CD14-positive monocyte (primary cell): ENCODE measurements at places on chromosomes 7 and 10. TPM values are rescaled to one million over a fixed set of nuclear protein-coding genes. Genes with fewer than 3 reads are reported as not detected.
A peak's percentile ranks its signal among the peaks of the same experiment; 100 is the strongest.

- H3K27ac ChIP-seq, result no peak overlapping the region
- H3K36me3 ChIP-seq, result no peaks in the 10 kb centered on the region
- DNase-seq, result no peak
- no peaks in the 10 kb centered on the region for H3K4me1 ChIP-seq
These were observed 381.8 kb upstream of the SORCS1 start for GRCh38 chr10:107546284-107546683.

GRCh38 chr10:103784723-103785418, 70.5 kb downstream of the SH3PXD2A start:
- H3K27me3 ChIP-seq, result peaks cover 2% of the 10 kb centered on the region
- no peak overlapping the region for H3K27ac ChIP-seq
- DNase-seq, result no peak
- no peaks in the 10 kb centered on the region for H3K36me3 ChIP-seq
- no peak overlapping the region for H3K4me3 ChIP-seq

DNA sequence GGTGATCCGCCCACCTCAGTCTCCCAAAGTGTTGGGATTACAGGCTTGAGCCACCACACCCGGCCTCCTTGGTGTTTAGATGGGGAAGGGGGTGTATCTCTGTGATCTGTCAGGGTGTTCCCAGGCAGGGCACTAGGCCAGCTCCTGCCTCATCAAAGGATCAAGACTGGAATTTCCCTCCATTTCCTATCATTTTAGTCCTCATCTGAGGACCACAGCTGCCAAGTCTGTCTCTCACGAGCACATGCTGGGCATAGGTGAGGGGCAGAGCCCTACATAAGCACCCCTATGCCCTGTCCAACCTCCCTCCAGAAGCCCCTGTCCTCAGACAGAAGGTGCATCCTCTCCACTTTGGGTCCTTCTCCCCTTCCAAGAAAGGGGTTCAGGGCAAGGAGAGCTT, 19.5 kb downstream of the TRIM56 start:
- H3K4me1 ChIP-seq, result peaks cover 32% of the 10 kb centered on the region
- H3K27me3 ChIP-seq, result peaks cover 2% of the 10 kb centered on the region
- DNase-seq, result no peak
- H3K36me3 ChIP-seq, result no peaks in the 10 kb centered on the region
- H3K4me3 ChIP-seq, result no peak overlapping the region

DNA sequence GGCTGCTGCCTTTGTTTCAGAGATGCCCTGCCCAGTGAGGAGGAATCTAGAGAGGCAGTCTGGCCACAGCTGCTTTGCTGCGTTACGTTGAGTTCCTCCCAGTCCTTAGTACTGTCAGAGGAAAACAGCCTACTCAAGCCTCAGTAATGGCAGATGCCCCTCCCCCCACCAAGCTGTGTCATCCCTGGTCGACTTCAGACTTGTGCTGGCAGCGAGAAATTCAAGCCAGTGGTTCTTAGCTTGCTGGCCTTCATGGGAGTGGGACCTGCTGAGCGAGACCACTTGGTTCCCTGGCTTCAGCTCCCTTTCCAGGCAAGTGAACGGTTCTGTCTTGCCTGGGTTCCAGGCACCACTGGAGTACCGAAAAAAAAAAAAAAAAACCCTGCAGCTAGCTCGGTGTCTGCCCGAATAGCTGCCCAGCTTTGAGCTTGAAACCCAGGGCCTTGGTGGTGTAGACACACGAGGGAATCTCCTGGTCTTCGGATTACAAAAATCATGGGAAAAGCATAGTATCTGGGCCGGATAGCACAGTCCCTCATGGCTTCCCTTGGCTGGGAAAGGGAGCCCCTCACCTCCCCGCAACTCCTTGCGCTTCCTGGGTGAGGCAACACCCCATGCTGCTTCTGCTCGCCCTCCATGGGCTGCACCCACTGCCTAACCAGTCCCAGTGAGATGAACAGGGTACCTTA, 9.1 kb downstream of the SDHAF3 start:
- no peaks in the 10 kb centered on the region for H3K36me3 ChIP-seq
- no peak for DNase-seq
- no peak overlapping the region for H3K4me3 ChIP-seq
- no peaks in the 10 kb centered on the region for H3K4me1 ChIP-seq
- no peaks in the 10 kb centered on the region for H3K27me3 ChIP-seq

GRCh38 chr7:141074997-141075396, 1.1 kb downstream of the TMEM178B start:
- H3K4me1 ChIP-seq, result peaks cover 13% of the 10 kb centered on the region
- peaks cover 52% of the 10 kb centered on the region for H3K27me3 ChIP-seq
- no peak overlapping the region for H3K4me3 ChIP-seq
- H3K27ac ChIP-seq, result no peak overlapping the region
- H3K36me3 ChIP-seq, result no peaks in the 10 kb centered on the region
- DNase-seq, result no peak

DNA sequence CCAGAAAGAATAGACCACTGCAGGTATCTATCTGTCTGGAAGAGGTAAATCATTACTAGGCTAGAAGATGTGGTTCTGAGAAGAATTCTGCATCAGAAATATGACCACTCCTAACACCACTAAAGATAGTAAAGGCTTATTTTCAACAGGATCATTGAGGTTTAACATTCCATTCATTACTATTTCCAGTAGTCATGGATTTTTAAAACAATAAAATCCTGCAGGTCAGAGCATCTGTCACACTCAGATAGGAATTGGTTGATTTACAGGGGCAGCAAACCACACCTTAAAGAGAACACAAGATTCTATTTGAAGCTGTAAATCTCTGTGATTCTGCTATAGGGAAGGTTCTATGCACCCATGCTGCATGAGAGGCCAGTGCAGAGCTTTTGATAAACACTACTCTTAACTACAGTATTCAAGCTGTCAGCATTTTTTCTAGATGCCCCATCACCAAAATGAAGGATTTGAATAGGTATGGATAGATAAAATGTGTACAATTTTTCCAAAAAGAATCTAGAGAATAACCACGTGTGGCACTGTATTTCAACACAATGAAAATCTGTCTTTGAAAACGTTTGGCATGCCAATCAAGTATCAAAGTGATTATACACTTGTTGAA, 14.6 kb downstream of the LRRC17 start:
- DNase-seq, result no peak
- H3K27me3 ChIP-seq, result no peaks in the 10 kb centered on the region
- no peaks in the 10 kb centered on the region for H3K4me1 ChIP-seq
- no peak overlapping the region for H3K4me3 ChIP-seq

Gene YKT6
- polyA plus RNA-seq, result 35.5 and 45.7 TPM in 2 replicates

Gene LRRN3
- 0.22 TPM for polyA plus RNA-seq

DNA sequence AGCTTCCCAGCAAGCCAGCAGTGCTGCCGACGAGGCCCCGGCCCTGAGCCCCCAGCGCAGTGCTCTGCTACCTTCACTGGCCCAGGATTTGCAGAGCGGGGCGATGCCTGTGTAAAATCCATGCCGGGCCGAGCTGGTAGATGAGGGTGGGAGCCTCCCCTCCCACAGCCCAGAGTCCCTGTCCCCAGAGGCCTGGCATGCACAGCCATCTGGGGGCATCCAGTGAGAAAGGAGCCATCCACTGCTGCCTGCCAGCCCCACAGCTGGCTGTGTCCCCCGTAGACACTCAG, 116.7 kb downstream of the RGS10 start:
- peaks cover 17% of the 10 kb centered on the region for H3K36me3 ChIP-seq
- DNase-seq, result no peak
- H3K27ac ChIP-seq, result no peak overlapping the region
- no peak overlapping the region for H3K4me3 ChIP-seq
- no peaks in the 10 kb centered on the region for H3K27me3 ChIP-seq

GRCh38 chr10:31836569-31837406, 91.8 kb downstream of the ARHGAP12 start:
- H3K27ac ChIP-seq, result peak overlapping the region; percentile 34
- peaks cover 16% of the 10 kb centered on the region for H3K36me3 ChIP-seq
- no peak for DNase-seq

Gene SYT15B
- not detected for polyA plus RNA-seq

Gene MOGAT3
- not detected for polyA plus RNA-seq

DNA sequence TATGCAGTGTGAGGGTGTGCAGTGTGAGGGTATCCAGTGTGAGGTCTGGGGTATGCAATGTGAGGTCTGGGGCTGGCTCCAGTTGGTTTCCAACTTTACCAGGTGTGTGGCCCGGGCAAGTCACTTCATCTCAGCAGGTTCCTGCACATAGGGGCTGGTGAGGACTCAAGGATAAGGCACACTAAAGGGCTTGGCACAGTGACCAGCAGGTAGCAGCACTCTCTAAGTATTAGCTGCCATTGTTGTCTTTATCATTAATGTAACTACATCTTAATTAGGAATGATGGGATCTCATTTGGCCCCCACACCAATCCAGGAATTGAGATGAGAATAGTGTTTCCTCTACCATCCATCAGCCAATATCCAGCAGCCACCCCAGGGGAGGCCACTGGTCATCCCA, 117.3 kb downstream of the KCNMA1 start:
- no peak overlapping the region for H3K4me3 ChIP-seq
- H3K27ac ChIP-seq, result no peak overlapping the region
- H3K27me3 ChIP-seq, result no peaks in the 10 kb centered on the region
- no peaks in the 10 kb centered on the region for H3K4me1 ChIP-seq
- H3K36me3 ChIP-seq, result no peaks in the 10 kb centered on the region

GRCh38 chr10:126011995-126012394, 115.6 kb downstream of the FANK1 start:
- DNase-seq, result no peak
- H3K27me3 ChIP-seq, result no peaks in the 10 kb centered on the region
- H3K27ac ChIP-seq, result no peak overlapping the region
- no peak overlapping the region for H3K4me3 ChIP-seq

Gene TEX36
- polyA plus RNA-seq, result not detected in 2 replicates

Gene PNPLA8
- 55.5 TPM for polyA plus RNA-seq

- no peak overlapping the region for H3K27ac ChIP-seq
- H3K27me3 ChIP-seq, result peaks cover 7% of the 10 kb centered on the region
- DNase-seq, result no peak
- H3K36me3 ChIP-seq, result no peaks in the 10 kb centered on the region
- peaks cover 14% of the 10 kb centered on the region for H3K4me1 ChIP-seq
- peak overlapping the region; percentile 39 for H3K4me3 ChIP-seq
These were observed 44.0 kb downstream of the LDB3 start for GRCh38 chr10:86712317-86712707.

- H3K4me3 ChIP-seq, result no peak overlapping the region
- no peak for DNase-seq
- no peak overlapping the region for H3K27ac ChIP-seq
- no peaks in the 10 kb centered on the region for H3K27me3 ChIP-seq
- H3K36me3 ChIP-seq, result no peaks in the 10 kb centered on the region
These were observed 173.1 kb downstream of the ITGA8 start for GRCh38 chr10:15546606-15547005.

- no peak overlapping the region for H3K4me3 ChIP-seq
- H3K4me1 ChIP-seq, result no peaks in the 10 kb centered on the region
- no peaks in the 10 kb centered on the region for H3K27me3 ChIP-seq
These were observed 51.2 kb upstream of the SGCE start for GRCh38 chr7:94706996-94707740.

DNA sequence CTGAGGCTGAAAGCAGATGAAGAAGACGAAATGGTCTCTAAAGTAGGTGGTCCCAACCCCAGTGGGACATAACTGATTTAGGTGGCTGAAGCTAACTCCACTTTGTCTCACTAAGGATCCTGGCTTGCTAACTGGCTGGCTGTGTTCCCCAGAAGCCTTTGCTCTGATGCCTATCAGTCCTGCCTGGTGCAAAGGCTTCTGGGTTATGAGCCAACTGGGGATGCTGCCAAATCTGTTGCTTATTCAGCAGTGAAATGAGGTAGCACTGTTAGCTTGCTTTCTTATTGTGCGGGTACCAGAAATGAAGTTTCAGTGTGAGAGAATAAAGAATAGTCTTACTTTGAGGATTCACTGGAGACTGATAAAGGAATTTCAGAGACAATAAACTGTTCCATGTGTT, 18.1 kb downstream of the PRKG1 start:
- DNase-seq, result no peak
- no peaks in the 10 kb centered on the region for H3K27me3 ChIP-seq
- H3K27ac ChIP-seq, result no peak overlapping the region
- H3K4me1 ChIP-seq, result no peaks in the 10 kb centered on the region
- H3K4me3 ChIP-seq, result no peak overlapping the region
- no peaks in the 10 kb centered on the region for H3K36me3 ChIP-seq

GRCh38 chr7:127146746-127147536, 105.8 kb downstream of the GRM8 start:
- DNase-seq, result no peak
- no peaks in the 10 kb centered on the region for H3K4me1 ChIP-seq
- H3K36me3 ChIP-seq, result no peaks in the 10 kb centered on the region
- H3K4me3 ChIP-seq, result no peak overlapping the region
- no peak overlapping the region for H3K27ac ChIP-seq

DNA sequence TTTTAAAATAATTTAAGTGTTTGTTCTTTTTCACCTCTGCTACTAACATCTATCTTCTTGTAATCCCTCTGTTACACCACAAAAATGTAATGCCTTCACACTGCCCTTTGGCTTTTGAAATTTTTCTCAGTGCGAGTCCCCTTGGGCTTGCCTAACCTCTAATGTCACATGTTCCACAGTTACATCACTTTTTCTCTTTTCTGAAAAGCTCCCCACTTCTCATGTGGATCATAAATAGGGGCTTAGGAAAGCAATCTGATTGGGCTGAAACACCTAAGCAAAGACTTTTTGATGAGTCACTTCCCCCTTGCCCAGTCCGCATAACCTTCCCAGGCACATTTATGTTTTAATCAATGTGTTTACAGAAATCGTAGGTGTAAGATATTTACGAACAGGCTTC, 288.2 kb downstream of the IPMK start:
- H3K4me1 ChIP-seq, result no peaks in the 10 kb centered on the region
- H3K4me3 ChIP-seq, result no peak overlapping the region
- H3K36me3 ChIP-seq, result no peaks in the 10 kb centered on the region
- H3K27ac ChIP-seq, result no peak overlapping the region

GRCh38 chr7:88321694-88322093, 15.0 kb upstream of the STEAP4 start:
- H3K27me3 ChIP-seq, result no peaks in the 10 kb centered on the region
- H3K4me3 ChIP-seq, result no peak overlapping the region
- H3K27ac ChIP-seq, result peak overlapping the region; percentile 69
- peaks cover 46% of the 10 kb centered on the region for H3K4me1 ChIP-seq
- H3K36me3 ChIP-seq, result no peaks in the 10 kb centered on the region

DNA sequence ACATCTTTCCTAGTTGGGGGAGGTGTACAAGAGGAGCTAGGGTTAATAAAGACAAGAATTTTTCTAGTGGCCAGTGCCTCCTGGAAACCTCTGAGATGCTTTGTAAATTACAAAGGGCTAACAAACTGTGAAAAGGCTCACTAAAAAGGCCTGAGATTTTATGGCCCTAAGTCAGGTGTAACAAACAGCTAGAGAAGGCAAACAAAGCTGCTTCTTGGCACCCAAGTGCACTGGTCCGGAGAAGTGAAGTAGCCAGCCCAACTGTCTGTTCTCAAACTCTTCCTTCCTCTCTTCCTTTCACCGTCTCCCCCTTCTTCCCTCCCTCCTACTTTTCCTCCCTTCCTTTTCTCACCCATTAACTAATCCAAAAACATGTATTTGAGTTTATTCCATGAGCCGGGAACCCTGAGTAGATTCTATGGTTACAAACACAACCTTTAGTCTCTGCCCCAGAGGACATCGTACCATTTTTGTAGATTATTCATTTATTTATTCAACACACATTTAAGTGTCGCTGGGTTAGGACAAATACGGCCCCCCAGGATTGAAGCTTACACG, 143.4 kb upstream of the PCGF5 start:
- no peaks in the 10 kb centered on the region for H3K4me1 ChIP-seq
- no peaks in the 10 kb centered on the region for H3K27me3 ChIP-seq
- DNase-seq, result no peak
- no peaks in the 10 kb centered on the region for H3K36me3 ChIP-seq
